ENCODE measurements at places on chromosomes 2 and 18.

DNA sequence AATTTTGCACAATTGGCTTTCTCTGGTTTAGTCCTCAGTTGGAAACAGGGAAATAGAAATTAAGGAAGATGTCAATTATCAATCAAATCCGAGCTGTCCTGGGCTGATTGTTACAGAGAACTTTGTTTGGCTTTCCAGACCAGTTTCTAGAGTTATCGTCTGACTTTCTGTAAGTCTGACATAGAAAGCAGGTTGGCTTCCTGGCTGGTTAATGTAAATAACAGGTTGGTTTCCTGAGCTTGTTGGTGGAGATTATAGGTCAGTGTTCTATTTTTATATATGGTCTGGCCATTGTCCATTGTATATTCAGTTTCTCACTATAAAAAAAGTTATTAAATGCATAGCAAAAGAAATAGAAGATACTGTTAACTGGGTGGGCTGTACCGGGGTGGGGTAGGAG is 204.8 kb downstream of the MBD2 start:
- no peak for DNase-seq

- DNase-seq, result no peak
Observed at GRCh38 chr2:14557916-14558315, 74.6 kb upstream of the LRATD1 start.

- DNase-seq, result peak; percentile 65
Observed at GRCh38 chr2:227414846-227415245, 27.1 kb upstream of the SCYGR1 start.

GRCh38 chr2:136331226-136331625 is 213.3 kb upstream of the CXCR4 start:
- no peak for DNase-seq

- no peak for DNase-seq
Observed at GRCh38 chr2:126668254-126668653, 12.3 kb downstream of the GYPC start.

- no peak for DNase-seq
Observed at GRCh38 chr2:73104933-73105332, 7.8 kb downstream of the RAB11FIP5 start.

DNA sequence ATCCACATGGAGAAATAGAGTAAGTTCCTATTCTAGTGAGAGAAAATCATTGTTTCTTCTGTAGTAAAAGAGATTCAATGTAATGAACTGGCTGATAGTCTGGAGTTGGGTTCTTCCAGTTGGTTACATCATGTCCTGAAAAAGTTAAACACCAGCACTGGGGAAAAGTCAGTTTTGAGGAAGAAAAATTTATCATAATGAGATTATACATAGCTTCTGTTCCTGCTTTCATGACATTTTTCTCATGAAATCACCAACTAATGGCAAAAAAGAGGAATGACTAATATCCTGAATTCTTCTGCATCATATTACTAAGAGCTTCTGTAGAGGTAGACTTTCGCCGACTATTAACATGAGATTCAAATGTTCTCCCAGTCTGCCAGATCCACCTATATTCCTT is 69.2 kb upstream of the SLC9A2 start:
- no peak for DNase-seq

GRCh38 chr18:8980918-8981317 is 121.6 kb upstream of the NDUFV2 start:
- DNase-seq, result no peak

DNA sequence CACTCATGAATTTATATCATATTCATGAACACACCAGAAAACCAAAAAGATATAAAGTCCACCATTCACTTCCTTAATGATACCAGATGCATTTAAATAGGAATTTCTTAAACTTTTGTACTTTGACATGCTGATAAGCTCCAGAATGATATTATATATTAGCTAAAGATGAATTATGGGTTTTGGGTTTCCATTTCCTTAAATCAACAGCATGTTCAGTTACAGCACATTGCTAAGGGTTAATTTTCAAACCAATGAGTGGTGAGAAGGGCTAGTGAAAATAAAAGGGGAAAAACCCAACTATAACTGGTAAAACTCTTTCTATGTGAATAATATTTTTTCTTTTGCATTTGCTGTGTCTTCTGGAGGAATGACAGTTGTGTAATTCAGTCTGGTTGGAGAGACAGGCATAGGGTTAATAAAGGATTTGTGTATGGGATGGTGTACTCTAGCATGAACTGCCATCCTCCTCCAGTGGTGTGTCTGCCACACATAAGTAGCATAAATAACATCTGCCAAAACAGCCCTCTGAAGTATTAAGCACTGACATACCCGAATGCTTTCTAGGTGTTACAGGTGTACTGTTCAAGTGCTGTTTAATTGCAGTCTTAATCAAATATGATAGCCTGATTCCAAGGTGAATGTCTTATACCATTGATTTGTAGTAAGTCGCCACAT is 19.3 kb upstream of the CPS1 start:
- DNase-seq, result no peak

GRCh38 chr2:236639461-236640235 is 70.0 kb downstream of the ACKR3 start:
- DNase-seq, result no peak

GRCh38 chr2:41869542-41870264 is 178.1 kb upstream of the PKDCC start:
- DNase-seq, result peak; percentile 66

DNA sequence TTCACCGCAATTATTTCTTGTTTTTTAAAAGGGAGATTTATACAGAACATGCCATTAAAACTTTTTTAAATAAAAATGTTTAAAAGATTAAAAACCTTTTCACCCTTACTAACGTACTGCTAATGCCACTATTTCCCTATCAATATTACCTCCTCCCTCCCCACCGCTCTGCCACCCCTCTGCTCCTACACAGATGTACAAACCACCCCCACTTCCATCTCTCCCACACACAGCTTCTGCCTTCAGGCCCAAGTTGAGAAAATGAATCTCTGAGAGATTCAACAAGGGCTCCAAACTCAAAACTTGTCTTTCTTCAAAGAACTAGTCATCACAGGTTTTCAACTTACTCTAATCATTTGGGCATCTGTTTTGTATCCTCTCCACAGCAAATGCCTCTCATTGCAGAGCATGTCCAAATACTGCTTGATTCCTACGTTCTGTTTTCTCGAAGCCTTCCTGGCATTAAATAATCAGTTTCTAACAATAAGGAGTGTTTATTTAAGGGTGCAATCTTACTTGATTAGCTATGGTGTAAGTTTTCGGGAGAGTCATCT is 32.1 kb downstream of the FARSB start:
- no peak for DNase-seq

GRCh38 chr2:86338778-86339295 is 1.4 kb upstream of the REEP1 start:
- DNase-seq, result no peak

DNA sequence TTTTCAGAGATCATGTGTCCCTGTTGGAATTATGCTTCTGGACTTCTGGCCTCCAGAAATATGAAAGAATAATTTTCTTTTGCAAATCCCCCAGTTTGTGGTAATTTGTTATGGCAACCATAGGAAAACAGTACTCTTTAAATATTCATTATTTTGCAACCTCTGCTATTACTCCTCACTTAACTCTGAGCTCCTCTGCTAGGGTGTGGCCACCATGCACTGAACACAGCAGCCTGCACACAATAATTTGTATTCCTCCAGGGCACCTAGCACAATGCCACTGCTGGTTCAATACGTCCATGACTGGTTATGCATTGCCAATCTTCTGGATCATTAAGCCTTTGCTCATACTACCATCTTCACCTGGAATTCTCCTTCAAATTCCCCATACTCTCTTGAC is 232.0 kb downstream of the CNTNAP5 start:
- no peak for DNase-seq

DNA sequence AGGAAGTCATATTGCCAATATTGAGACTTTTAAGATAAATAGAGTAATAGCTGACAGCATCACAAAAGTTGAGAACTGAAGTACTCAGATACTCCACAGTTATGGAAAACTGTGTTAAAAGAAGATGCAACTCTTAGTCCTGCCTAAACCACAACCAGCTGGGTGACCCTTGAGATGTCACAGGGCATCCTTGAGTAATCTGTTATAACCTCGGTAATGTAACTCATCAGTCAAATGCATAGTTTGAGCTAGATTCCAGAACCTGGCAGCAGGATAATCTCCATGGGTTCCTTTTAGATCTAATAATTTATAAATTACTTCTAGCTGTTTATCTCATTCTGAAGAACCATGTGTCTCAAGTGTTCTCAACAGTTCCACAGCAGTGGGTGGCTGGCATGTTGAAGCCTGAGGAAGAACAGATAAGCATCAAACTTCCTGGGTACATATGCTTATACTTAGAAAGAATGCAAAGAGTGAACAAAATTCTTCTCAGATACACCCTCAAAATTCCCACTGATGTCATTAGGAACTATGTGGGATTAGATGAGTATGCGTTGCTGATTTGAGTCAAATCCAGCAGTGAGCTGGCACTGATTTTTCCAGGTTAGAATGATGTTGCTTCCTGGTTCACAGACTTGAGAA is 304.1 kb upstream of the ERBB4 start:
- DNase-seq, result peak; percentile 82

- DNase-seq, result no peak
Observed at GRCh38 chr2:62964050-62964449, 86.6 kb upstream of the OTX1 start.

GRCh38 chr2:120108049-120108448 is 95.2 kb downstream of the EPB41L5 start:
- DNase-seq, result peak; percentile 67

DNA sequence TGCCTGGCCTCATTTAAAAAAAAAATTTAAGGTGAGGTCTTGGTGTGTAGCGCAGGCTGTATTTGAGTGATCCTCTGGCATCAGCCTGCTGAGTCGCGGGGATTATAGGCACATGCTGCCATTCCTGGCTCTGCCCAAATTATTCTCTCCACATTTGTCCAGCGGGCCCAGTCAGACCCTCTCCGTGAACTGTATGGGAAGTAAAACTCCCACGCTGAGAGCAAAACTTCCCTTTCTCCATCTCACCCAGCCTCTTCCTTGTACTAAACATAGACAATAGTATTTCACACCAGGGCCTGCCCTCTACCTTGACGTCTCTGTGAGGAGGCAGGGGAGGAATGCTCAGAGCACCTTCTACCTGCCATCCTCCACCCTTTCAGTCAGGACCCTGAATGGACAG is 37.0 kb downstream of the EIF4E2 start:
- no peak for DNase-seq

GRCh38 chr18:8424917-8425725 is 184.1 kb upstream of the RAB12 start:
- DNase-seq, result peak; percentile 95

DNA sequence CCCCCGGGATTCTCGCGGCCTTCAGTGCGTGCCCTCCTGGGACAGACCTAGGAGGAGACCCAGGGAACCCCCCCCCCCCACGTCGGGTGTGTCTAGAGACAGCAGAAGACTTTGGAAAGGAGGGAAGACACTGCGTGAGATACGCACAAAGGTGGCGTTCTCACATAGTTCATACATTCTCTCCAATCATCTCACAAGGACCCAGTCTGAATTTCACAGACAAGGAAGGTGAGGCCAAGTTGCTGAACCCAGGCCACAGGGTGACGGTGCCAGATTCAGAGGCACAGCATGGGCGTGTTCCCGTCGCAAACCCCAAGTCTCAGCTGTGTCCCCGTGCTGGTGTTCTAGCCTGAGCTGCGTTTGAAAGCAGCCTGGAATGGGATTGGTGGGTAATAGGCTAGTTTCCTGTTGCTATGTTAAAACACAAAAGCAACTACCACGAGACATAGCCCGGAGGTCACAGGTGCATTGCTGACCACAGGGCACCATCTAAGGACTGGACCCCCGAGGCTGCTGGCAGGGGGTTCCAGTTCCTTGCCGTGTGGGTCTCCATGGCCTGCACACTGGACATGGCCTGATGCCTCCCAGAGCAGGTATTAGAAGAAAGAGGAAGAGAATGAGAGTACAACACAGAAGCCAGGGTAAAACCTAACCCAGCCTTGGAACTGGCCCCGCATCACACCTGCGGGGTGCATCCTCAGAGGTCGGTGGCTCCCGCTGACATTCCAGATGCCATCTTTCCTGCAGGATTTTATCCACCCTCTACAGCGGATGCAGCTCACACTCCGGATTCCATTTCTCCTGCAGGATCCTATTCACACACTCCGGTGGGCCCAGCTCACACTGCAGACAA is 1.1 kb upstream of the PXDN start:
- no peak for DNase-seq

DNA sequence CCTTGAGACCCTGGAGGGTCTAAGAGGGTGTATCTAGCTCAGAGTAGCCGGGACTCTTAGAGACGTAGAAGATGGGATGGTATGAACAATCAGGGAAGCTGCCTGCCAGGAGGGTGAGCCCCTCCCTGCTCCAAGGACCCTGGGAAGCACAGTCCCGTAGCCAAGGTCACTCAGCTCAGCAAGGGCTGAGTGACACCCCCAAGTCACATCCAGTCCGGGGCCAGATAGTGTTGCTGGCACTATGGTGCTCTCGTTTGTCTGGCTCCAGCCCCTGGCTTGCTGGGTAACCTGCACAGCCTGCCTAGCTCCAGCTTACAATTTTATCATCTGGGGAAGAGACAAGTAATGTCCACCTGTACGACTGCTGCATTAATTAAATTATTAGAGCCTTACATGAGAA is 22.3 kb downstream of the REEP1 start:
- DNase-seq, result no peak

DNA sequence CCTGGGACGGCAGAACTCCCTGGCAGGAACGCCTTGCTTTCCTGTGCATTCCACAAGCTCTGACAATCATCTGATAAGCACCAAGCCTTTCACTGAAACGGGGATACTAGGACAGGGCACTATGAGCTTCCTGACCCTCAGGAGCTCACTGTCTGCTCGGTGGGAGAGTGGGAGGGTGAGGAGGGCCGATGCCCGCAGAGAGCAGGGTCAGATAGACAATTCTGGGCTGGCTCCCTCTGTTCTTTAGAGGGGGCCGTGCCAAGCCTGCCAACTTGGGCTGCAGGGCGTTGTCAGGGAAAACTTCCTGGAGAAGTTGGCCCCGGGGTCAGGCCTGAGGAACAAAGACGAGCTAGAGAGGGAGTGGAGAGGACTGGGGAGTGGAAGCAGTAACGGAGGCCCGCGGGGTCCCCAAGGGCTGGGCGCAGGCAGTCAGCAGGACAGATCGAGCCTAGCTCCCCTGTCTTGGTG is 82.0 kb downstream of the CTAGE1 start:
- DNase-seq, result no peak

DNA sequence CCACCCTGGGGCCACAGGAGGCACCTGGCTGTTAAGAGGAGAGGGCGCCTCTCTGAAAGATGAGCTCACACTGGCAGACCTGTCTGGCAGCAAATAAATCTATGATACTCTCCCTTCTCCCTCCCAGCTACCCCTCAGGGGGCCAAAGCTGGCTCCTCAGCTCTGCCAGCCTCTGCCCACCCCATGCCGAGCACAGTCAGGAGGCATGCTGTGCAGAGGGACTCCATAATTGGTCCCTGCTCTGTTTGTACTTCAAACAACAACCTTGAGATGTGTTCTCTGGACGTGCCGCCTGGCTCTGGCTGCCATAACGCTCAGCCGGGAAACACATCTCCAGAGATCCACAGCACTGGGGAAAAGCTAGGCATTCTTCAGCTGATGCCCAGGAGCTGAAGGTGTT is 126.7 kb downstream of the GALNT14 start:
- no peak for DNase-seq
